Metanephros (tissue), 2 donors: ENCODE measurements at places on chromosomes 7 and 10. TPM values are rescaled to one million over a fixed set of nuclear protein-coding genes. Genes with fewer than 3 reads are reported as not detected.

The PPA1 gene
- total RNA-seq = 56.8 TPM

The INHBA gene
- 11.3 TPM for total RNA-seq

The CARD11 gene
- 1.8 TPM for total RNA-seq

The PFKP gene
- total RNA-seq = 44.7 TPM

The PRF1 gene
- 2.0 TPM for total RNA-seq

The LHFPL3 gene
- total RNA-seq = not detected

The ABHD11 gene
- 38.5 TPM for total RNA-seq
